Activated gamma-delta T cell treated with Interleukin-2 at 50 U/mL for 16 hours (primary cell): ENCODE measurements at places on chromosomes 3 and 15.

DNA sequence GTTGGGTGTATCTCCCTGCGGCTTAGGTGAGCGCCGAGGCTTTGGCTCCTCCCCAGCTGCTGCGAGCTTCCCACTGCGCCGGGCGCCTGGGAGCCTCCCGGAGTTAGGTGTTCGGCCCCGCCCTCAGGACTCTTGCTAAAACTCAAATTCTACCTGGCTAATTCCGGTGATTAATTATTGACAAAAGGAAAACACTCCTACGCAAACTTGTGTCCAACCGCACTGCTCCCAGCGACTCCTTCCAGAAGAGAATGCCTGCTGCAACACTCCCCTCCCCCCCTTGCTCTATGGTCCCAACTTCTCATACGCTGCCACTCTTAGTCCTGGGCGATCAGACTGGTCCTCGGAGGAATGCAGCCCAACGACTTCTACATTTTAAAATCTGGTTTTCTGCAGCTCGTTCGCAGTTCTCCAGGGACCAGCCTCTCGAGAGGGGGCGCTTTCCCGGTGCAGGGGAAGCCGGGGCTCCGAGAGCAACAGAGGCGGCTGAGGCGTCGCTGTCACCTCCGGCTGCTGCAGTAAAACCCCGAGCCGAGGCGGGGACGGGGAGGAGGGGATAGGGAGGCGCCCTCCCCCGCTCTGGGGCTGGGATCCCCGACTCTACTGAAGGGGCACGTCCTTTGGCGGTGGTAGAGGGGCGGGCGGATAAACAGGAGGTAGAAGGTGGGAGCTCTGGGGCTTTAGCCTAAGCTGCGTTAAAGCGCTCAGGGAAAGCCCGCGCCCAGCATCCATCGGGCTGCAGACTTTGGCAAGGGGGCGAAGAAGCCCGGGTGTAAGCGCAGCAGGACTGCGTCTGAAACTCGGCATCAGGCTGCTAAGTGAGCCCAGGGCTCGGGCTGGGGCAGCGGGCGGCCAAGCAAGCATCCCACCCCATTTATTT, at the start of gene SPTSSB:
SPTSSB (minus strand) TSS at position 77 of the 880 bp plus-strand sequence. CDS start 25,194 bp downstream, outside the sequence.
- DNase-seq: peak; percentile 43

- DNase-seq: peak; percentile 17
These were observed 1.1 kb downstream of the ATP10A start for GRCh38 chr15:25862071-25862471.

DNA sequence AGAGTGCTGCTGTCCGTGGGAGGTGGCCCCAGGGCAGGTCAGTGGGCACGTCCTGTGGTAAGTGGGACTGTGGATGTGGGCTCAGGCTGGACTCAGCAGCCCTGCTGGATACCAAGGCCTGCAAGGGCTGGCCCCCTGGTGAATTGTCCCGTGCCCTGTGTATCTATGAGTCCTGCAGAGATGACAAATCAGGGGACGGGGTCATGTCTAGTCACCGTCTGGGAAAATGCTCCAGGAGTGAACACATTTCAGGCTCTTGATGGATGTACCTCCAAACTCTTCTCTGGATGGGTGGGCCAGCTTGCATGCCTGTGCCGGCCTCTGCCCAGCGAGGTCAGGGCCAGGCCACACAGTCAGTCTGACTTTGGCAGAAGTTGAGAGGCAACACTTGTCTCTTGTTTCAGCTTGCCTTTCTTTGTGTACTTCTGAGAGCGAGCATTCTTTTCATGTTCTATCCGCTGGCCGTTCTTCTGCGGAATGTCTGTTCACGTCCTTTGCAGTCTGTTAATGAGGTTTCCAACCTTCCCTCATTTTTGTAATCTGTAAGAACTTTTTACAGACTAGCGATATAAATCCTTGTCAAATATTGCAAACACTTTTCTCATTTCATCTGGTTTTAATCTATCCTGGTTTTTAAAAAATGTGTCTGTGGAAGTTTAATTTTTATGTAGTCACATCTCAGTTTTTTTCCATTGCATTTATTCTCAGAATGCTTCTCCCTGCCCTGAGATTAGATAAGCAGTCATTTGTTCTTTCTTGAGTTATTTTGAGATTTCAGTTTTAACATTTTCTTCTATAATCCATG, 11.4 kb upstream of the STAB1 start:
- DNase-seq: no peak

DNA sequence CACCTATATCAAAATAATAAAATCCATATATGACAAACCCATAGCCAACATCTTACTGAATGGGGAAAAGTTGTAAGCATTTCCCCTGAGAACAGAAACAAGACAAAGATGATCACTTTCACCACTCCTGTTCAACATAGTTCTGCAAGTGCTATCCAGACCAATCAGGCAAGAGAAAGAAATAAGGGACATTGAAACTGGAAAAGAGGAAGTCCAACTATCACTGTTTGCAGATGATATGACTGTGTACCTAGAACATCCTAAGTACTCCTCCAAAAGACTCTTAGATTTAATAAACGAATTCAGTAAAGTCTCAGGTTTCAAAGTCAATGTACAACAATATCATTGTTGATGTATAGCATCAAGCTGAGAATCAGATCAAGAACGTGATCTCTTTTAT, 35.6 kb upstream of the FGF7 start:
- DNase-seq: no peak

DNA sequence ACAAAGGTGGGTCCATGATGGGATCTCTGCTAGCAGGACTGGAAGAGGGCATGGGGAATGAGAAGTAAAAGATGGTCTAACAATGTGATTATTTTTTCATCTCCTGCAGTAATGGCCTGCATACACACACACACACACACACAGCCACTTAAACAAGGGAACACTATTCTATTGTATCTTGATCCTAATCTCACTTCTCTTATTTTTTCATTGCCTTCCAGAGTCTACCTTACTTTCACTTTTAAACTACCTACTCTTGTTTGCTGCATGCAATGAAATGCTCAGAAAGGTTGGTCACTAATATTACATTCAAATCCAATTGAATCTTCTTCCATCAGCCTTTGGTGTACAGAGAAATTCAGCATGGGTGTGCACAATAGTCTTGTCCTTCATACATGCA, 853.8 kb downstream of the IGSF11 start:
- DNase-seq: no peak
